ENCODE measurements at places on chromosomes 6 and 20.

GRCh38 chr6:46996860-46997641 lies 45.1 kb downstream of the ADGRF1 start:
- no peak for DNase-seq

DNA sequence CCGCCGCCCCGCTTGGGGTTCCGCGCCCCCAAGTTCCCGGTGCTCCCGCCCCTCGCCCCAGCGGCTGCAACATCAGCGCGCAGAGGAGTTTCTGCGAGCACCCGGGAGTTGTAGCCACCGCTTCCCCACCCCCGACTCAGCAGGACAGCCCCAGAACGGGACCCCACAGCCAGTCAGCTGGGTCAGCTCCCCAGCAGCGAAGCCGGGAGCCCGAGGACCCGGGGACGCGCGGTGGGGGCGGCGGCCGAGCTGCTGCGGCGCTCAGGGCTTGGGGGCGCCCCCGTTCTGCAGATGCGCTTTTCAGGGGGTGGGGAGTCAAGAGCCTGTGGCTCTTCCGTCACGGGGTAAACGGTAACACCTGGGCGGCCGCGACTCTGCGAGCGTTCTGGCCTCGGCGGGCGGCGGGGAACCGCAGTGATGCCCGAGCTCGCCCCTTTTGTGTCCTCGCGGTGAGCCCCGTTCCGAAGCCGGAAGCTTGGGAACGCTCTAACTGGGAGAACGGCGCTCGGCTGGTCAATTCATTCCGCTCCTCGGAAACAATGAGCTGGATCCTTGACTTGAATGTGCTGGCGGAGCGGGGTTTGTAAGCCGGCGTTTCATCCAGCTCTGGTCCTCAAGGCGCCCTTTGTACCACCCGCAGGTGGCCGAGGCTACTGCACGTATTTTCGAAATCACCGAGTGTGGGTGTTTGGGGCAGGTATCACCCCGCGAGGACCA lies 774 bp downstream of the PLEKHG1 start:
- DNase-seq: peak; percentile 27

DNA sequence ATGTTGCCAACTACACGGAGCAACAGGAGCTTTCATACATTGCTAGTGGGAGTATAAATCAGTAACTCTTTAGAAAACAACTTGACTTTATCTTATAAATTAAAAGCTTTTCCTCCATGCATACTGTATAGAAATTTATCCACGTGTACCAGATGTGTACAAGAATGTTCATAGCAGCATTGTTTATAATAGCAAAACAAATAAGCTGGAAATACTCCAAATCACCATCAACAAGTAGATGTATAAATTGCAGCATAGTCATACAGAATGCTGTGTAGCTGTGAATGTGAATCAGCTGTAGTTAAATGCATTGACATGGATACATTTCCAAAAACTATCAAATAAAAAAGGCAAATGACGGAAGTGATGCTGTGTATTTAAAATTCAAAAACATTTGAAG lies 6.0 kb downstream of the PSMF1 start:
- DNase-seq: no peak

GRCh38 chr6:31351401-31352309 lies 5.3 kb downstream of the HLA-B start:
- DNase-seq: no peak

GRCh38 chr6:167113047-167113754 lies 9.7 kb upstream of the CCR6 start:
- DNase-seq: no peak

DNA sequence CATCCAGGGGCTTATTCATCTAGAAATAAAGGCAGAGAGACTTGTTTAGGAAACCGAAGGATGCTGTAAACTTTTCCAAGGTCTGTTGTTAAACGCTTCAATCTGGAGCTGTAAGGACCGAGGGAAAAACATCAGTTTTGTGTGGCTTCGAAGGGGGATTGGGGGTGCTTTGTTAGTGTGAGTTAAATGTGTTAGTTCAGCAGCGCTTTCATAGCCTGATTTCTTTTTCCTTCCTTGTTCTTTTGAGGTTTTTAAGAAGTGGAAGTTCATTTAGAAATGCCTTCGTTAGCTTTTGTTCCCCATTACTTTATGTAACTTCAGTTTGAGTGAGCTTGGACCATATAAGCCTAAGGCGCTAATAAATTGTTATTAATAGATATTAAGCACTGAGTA lies 1.5 kb downstream of the ANKS1A start:
- no peak for DNase-seq

DNA sequence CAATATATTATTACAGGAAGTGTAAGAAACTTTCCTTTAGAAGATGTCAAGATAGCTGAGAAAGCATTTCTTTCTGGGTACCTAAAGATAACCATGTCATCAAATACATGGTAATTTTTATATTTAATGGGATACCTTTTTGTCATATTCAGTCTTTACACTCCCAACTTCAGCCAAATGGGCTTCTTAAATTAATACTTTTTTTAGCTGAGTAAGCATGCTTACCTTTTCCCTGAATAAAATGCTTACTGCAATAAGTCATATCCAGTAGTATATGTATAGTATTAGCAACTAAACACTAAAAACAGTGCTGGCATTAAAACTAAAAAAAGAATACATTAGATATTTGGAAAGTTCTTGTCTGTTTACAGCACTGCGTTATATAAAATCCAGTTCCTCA lies 17.4 kb upstream of the PBOV1 start:
- DNase-seq: no peak
